ENCODE measurements at places on chromosomes 11 and 22.

GRCh38 chr22:48278620-48279460, 1516.4 kb downstream of the TBC1D22A start:
- DNase-seq: no peak

DNA sequence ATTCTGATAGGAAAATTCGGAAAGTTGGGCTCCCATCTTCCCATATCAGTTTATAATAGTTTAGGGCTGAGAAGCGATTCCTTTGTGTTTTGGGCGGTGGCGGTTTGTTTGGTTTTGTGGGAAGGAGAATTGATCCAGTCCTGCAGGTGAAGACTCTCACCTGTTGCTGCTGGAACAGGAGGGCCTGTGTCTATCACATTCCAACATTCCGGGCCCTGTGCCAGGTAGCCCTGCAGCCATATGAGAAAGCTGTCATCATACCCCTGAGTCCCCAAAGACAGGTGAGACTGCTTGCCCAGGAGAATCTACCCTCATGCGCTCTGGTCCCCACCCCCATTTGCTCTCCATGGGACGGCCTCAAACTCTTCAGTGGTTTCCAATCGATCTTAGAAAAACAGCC, 62.1 kb downstream of the TRAF6 start:
- DNase-seq: no peak

DNA sequence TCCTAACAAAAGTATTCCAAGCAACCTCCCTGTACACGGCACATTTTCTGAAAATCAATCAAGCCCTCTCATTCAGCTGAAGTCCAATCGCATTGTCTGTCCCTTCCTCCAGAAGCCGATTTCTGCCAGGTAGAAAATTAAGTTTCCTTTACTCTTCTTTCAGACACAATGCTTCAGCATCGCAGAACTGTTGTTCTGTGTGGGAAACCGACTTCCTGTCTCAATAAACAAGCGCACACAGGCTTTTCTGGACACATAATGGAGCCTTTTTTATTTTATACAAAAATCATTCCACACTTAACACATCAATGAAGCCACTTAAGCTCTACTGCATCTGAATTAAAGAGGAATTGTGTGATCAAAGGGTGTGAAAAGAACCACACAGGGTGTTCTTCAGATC, 75.6 kb downstream of the BLID start:
- no peak for DNase-seq

GRCh38 chr11:120401506-120401905, 65.3 kb downstream of the ARHGEF12 start:
- DNase-seq: no peak

DNA sequence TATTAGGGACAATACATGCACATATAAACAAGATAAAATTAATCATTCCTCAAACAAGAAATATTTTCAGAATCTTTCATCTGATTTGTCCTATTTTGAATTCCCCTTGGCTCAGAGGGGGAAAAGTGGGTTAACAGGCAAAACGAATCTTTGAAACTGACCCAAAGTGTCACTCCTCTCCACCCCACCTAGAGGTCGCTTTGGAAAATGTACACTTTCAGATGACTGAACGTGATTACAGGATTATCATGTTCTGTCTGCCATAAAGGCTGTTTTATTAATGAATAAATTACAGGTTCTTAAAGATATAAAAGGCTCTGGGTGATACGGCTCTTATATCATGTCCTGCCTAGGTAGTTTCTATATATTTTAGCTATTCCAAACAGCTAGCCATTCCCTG, 1735.0 kb downstream of the LRRC4C start:
- no peak for DNase-seq

DNA sequence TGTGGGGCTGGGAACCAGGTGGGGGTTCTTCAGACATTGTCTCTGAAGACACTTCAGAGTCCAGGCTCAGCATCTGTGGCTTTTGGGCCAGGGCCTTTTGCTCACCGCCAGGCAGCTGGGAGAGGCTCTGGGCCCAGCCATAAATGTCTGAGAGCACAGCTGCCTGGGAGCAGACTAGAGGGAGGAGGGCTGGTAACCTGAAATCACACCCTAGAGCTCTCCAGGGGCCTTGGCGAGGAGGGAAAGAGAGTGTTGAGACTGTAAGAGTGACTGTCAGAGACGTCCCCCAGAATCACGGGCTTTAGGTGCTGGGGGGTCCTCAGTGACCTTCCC, 4.1 kb downstream of the TRABD start:
- DNase-seq: no peak

GRCh38 chr22:27238935-27239510, 562.5 kb downstream of the MN1 start:
- peak; percentile 99 for DNase-seq

- peak; percentile 15 for DNase-seq
Observed at GRCh38 chr22:22720724-22721261, 76.4 kb downstream of the GGTLC2 start.

- DNase-seq: no peak
Observed at GRCh38 chr11:109914038-109914437, 179.2 kb upstream of the ZC3H12C start.

- no peak for DNase-seq
Observed at GRCh38 chr11:75050516-75050915, 46.2 kb downstream of the OR2AT4 start.

DNA sequence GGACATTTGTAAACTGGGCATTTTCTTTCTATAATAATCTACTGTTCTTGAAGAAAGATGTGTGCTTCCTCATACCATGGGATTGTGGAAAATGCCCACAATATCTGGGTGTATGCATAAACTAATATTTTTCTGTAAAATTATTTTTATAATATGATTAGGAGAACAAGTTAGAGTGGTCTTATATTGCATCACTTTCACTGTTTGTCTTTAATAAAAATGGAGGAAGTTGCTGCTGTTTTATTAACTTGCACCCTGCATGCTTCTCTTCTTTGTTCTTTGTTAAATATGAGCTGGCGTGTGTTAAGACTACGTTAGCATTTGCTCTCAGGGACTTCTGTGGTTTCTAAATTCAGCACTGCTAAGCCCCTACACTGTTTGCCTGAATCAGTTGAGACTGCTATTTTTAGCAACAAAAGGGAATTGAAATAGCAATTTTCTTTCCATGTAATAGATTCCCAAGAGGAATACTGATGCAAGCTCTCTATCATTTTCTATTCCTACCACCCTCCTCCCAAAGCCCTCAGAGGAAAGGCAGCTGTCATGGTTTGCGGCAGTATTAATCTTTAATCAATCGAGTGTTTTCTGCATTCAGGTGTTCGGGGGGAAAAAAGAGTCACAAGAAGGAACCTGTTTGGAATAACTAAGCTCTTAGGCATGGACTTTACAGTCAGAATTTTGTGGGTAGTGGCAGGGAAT, 56.1 kb downstream of the HSD17B12 start:
- peak; percentile 80 for DNase-seq

- DNase-seq: peak; percentile 80
Observed at GRCh38 chr22:44620129-44620840, 81.7 kb upstream of the PRR5 start.

GRCh38 chr11:77778549-77778948, 42.0 kb downstream of the RSF1 start:
- DNase-seq: no peak

- DNase-seq: no peak
Observed at GRCh38 chr11:86079421-86079820, 10.5 kb upstream of the PICALM start.

- DNase-seq: peak; percentile 49
Observed at GRCh38 chr11:88475991-88476418, 138.5 kb upstream of the CTSC start.

- no peak for DNase-seq
Observed at GRCh38 chr22:25558341-25558740, 6.1 kb upstream of the GRK3 start.

GRCh38 chr11:43556612-43557375, 123.7 kb upstream of the HSD17B12 start:
- no peak for DNase-seq

GRCh38 chr11:117122556-117122955, 21.5 kb upstream of the PAFAH1B2 start:
- DNase-seq: no peak

- DNase-seq: peak; percentile 38
Observed at GRCh38 chr22:23137905-23138561, 3.8 kb downstream of the RSPH14 start.

- DNase-seq: peak; percentile 88
Observed at GRCh38 chr11:47514825-47515647, 37.9 kb downstream of the CELF1 start.

GRCh38 chr22:36660510-36660840, 43.1 kb downstream of the CACNG2 start:
- DNase-seq: no peak

GRCh38 chr11:1327064-1327460, 17.6 kb upstream of the TOLLIP start:
- peak; percentile 15 for DNase-seq

DNA sequence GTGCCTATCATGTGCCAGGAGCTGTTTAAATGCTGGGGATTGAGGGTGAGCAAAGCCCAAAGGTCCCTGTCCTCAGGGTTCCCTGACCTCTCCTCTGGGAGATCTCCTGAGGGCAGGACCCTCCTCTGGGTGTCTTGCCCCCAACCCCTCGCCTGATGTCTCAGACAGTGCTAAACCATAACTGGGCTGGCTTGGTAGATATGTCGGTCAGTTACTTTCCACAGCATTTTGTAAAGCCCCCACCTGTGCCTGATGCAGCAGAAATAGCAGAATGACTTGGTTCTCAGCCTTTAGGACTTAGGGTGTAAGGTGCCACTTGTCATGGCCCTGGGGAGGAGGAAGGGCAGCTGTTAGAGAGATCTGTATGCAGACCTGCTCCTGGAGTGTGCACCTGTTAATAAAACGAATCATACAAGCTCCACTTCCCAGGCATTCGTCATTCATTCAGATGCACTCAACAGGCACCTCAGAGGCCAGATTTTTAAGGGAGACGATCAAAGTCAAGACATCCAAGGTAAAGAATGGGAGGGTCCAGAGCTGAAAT, 88.1 kb downstream of the TP53I11 start:
- no peak for DNase-seq

DNA sequence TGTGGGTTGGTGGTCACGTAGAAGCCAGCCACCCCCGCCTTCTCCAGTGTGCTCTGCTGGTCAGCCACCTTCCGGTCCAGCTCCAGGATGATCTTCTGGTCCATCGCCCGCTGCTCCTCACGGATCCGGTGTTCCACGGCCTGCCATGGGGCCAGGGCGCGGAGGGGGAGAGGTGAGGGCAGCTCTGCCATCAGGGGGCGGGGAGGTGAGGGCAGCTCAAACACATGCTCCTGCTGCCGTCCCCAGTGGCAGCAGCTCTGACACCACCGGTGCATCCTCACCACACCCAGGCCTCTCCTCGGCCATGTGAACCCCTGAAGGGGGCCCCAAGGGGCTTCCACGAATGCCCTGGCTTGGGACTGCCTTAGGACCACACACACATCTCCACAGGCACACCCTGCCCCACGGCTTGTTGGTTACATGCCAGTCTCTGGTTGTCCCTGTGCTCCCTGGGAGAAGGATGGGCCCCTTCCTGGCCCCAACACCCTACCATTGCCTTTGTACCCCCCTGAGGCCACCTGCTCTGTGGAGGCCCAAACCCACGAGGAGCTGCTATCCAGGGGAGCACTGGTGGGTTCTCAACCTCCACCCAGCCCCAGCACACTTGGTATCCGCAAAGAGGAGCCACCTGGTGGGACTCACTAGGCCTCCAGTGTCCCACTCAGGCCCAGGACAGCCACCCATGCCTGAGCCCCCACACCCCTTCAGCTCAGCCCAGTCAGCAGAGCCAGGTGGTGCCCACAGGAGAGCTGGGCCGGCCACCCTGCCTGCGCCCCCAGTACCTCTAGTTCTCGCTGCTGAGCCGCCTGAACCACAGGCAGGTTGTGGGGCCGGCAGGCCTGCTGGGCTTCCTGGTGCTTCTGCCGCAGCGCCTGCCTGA, 4.3 kb downstream of the DGCR6L start:
- no peak for DNase-seq

- DNase-seq: no peak
Observed at GRCh38 chr11:44615041-44615755, 49.7 kb downstream of the CD82 start.

- DNase-seq: no peak
Observed at GRCh38 chr11:2412323-2412722, 11.8 kb downstream of the TSSC4 start.

DNA sequence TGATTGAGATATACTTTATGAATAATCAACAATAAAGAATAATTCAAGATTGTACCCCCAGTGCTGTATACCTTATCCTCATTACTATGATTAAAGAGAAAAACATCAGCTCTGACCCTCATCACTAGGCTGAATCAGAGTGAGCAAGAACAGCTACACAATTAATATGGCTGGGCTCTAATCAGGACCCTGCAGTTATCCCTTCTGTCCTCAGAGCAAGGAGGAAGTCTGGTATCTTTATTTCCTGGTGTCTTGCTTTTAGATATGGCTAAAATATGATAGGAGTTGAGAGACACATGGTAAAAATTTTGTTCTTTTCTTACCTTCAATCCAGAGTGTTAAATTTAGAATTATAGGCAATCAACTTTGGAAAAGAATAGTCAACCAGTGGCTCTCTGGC, 28.6 kb upstream of the GAB2 start:
- no peak for DNase-seq

DNA sequence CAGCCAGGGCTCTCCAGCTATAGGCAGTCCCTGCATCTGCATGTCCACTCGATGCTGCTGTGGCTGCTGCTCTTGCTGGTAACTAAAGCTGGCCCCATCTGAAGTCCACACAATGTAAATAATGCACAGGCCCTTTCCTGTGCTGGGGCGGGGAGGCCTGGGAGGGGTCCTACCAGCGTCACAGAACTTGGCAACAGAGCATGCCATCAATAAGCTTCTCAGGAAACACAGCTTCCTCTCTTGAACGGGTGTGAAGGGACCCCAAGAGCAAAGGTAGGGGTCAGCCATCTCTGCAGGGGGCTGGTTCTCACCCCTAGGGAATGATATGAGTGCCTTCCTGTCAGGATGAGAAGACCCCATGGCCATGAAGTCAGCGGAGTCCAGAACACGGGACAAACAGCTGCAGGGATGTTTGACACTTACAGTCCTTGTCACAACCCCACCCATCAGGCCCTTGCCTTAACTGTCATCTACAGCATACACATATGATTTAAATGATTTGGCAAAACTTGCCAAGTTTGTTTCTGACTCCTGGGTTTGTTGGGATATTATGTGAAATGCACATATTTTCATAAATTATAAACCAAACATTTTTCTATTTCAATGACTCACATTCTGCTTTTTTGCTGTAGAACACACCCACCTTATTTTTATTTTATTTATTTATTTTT, 39.1 kb upstream of the LYVE1 start:
- no peak for DNase-seq

GRCh38 chr22:30356449-30357235, at the start of the genes CCDC157 and SF3A1:
CCDC157 (plus strand) TSS chr22:30357007; CDS start chr22:30366001, 8,994 bp downstream.
SF3A1 (minus strand) TSS chr22:30356894; CDS start chr22:30356792, 102 bp downstream.
- peak; percentile 93 for DNase-seq

DNA sequence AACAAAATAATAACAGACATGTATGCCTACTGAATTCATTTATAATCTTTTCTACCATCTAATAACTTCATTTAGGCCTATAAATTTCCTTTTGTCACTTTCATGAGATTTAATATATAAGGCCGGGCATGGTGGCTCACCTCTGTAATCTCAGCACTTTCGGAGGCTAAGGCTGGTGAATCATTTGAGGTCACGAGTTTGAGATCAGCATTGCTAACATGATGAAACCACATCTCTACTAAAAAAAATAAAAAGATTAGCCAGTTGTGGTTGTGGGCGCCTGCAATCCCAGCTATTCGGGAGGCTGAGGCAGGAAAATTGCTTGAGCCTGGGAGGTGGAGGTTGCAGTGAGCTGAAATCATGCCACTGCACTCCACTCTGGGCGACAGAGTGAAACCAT, 14.2 kb upstream of the NTM start:
- peak; percentile 47 for DNase-seq
